Fibroblast of skin of scalp (primary cell): ENCODE measurements at places on chromosomes 7 and 10.
A peak's percentile ranks its signal among the peaks of the same experiment; 100 is the strongest.

DNA sequence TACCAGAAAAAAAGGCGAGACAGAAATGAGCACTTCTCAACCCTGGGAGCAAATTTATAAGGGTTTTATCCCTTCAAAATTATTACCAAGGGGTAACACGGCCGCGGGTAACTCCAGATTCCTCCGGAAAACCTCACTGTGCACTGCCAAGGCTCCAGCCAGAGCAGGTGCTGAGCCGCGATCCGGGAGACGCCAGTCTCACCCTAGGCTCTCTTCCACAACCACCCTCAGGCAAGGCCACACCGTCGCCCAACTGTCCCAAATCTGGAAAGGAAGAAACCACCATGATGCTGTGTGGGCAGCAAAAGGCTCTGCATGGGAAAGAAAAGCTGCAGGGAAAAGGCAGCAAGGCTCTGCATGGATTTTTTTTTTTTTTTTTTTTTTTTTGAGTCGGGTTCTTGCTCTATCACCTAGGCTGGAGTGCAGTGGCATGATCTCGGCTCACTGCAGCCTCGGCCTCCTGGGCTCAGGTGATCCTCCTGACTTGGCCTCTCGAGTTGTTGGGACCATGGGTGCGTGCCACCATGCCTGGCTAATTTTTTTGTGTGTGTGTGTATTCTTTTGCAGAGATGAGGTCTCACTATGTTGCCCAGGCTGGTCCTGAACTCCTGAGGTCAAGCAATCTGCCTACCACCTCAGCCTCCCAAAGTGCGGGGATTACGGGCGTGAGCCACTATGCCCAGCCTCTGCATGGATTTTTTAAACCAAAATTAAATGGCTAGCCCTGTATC, 39.0 kb downstream of the MAD1L1 start:
- DNase-seq, result no peak

DNA sequence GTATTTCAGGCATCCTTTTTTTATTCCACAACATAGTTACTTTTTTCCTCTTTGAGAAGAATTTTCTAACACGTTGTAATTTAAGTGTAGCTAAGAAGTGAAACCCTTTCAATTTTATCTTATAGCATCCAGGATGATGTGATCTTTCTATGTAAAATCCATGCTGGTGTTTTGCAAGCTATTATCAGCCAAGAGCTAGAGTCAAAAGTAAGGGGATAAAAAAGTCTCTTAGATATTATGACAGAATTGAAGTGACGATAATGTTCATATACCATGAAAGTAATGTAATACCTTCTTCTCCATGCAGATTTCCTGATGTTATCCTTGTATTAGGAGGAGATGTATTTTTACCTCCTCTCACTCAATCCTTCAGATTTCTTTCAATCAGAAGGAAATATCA, 64.2 kb upstream of the MBL2 start:
- no peak for DNase-seq

GRCh38 chr10:103881416-103882284, 26.3 kb upstream of the SH3PXD2A start:
- no peak for DNase-seq

- DNase-seq, result no peak
These were observed 89.4 kb downstream of the SH3PXD2A start for GRCh38 chr10:103765981-103766380.

- DNase-seq, result no peak
These were observed 170.2 kb upstream of the CHRM2 start for GRCh38 chr7:136698231-136698630.

DNA sequence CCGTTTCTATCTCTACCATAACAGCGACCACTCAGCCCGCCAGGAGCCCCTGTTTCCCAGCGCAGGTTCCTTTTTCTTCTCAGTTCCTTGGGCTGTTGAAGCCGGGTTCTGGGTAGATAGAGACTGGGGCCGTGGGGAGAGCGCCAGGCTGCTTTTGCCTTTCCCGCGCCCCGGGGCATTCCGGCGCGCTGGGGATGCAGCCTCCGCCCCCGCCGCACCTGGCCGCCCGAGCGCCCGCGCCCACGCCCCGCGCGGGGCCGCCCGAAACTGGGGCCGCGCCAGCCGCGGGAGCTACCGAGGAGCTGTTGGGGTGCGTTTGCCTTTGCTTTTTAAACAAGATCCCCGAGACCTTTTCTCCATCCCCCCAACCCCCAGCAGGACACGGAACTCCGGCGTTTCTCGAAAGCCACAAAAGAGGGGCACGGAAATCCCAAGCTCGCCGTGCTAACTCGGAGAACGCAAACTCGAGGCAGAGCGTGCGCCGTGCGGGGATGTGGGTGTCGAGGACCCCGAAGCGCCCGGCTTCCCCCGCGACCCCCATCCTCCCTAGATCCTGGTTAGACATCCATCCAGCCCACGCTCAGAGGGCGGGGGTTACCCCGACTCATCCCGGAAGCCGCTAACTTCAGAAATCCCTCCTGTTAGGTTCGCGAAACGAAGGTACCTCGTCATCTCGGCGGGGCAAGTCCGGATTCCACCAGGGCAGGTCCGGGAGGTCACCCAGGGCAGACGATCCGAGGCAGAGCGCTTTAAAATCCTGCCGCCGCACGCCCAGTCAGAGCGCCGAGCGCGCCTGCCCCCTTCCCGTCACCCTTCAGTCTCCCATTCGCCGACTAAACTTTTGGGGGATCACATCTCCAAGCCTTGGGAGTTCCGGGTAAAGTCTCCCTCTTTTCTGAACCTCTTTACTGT, 1.0 kb downstream of the GRM8 start:
- DNase-seq, result no peak

GRCh38 chr7:2808891-2809665, 35.0 kb downstream of the GNA12 start:
- DNase-seq, result no peak

GRCh38 chr10:29132551-29133111, 156.2 kb upstream of the LYZL1 start:
- peak; percentile 61 for DNase-seq

GRCh38 chr7:45027774-45028114, 27.7 kb downstream of the CCM2 start:
- DNase-seq, result no peak

DNA sequence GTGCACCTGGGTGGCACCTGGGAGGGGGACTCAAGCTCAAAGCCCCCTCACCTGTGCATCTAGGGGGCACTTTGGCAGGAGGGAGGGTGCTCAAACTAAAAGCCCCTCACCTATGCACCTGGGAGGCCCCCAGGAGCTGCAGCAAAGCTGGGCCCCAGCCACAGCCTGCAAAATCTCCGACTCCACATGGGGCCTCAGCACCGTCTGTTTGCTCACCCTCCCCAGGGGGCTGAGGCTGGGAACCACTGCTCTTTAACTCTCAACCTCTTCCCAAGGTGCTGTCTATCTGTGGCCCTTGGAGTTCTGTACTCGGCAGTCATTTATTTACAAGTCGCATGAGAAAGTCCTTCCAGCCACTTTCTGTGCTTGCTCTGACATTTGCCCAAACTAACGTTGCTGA, 458.4 kb downstream of the DNAJB6 start:
- DNase-seq, result no peak

DNA sequence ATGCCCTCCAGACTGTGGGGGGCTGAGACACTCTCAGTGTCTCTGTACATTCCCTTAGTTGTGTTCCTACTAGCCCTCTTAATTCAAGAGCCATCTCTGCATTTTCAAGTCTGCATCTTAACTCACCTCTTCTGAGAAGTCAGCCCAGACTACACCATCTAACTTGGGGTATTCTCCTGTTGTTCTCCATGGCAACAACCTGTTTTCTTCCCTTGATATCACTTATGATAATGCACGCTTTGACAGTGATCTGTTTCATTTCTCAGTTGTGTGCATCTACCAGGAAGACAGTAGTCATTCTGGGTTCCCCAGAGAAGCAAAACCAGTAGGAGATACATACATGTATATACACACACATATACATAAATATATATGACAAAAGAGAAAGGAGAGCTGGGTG, 707.3 kb upstream of the IGFBP3 start:
- DNase-seq, result no peak

DNA sequence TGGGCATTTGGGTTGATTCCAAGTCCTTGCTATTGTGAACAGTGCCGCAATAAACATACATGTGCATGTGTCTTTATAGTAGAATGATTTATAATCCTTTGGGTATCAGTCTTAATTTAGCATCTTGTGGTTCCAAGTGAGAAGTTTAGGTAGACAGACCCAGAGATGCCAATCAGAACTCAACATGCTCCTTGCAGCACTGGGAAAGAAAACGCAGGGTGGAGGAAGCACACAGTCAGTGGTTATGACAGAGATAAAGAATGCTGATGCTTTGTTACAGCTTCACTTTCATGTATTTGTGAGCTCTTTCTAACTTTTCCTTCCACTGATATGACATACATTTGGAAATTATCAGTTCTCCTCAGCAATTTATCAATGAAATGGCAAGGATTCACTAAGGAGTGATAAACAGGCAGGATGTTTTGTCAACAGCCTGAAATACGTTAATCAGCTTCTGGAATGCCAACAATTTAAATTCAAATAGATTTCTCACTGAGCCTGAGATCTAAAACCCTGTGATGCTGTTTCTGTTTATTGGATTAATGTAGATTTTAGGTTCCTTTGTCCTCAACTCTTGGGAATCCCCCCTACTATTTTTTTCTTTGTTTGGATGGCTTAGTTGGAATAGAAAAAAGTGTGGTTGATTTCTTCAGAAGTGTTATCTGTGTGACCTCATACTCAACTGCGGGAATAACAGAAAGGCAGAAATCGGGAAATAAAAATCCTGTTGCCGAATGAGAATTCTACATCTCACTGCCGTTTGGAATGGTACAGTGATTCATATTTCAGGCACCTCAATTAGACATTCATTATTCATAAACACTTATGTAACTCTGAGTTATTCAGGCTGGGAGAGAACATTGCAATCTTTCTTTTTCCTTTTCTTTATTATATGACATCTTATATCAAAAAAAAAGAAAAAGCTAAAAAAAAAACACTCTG, 675.0 kb downstream of the CNTNAP2 start:
- DNase-seq, result peak; percentile 0

- DNase-seq, result peak; percentile 95
These were observed 60.2 kb downstream of the MAD1L1 start for GRCh38 chr7:2172311-2173188.

GRCh38 chr7:47516985-47517600, 64.8 kb downstream of the TNS3 start:
- DNase-seq, result peak; percentile 77

GRCh38 chr7:96400001-96400400, 78.1 kb upstream of the SLC25A13 start:
- no peak for DNase-seq

- DNase-seq, result no peak
These were observed 66.3 kb upstream of the INHBA start for GRCh38 chr7:41769162-41769561.

- peak; percentile 64 for DNase-seq
These were observed 95.3 kb upstream of the CYP26C1 start for GRCh38 chr10:92965314-92965713.

DNA sequence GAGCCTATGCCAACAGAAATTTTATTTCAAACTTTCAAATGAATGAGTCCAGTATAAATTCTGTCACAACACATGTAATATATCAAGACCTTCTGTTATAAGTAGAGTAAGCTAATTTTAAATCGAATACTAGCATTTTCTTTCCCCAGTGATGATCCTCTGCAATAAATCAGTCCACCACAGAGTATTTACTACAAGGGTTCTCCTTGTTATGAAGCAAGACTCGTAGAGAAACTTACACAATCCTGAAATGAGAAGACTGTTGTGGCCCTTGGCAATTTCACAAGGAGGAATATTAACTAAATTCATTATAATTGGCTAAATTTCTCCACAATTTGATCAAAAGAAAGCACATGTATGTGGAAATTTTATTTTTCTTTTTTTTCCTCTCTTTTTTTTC, 312.4 kb upstream of the DGKB start:
- DNase-seq, result no peak

- no peak for DNase-seq
These were observed 13.5 kb upstream of the LRGUK start for GRCh38 chr7:134113655-134114054.

GRCh38 chr10:82551506-82551905, 676.5 kb downstream of the NRG3 start:
- no peak for DNase-seq

- DNase-seq, result peak; percentile 8
These were observed 161.6 kb downstream of the NRCAM start for GRCh38 chr7:108294595-108294994.

- no peak for DNase-seq
These were observed 38.8 kb downstream of the CCDC6 start for GRCh38 chr10:59867590-59867989.

- no peak for DNase-seq
These were observed 58.1 kb upstream of the LBX1 start for GRCh38 chr10:101287183-101287996.

GRCh38 chr7:104940023-104940710, 73.8 kb upstream of the KMT2E start:
- DNase-seq, result no peak

DNA sequence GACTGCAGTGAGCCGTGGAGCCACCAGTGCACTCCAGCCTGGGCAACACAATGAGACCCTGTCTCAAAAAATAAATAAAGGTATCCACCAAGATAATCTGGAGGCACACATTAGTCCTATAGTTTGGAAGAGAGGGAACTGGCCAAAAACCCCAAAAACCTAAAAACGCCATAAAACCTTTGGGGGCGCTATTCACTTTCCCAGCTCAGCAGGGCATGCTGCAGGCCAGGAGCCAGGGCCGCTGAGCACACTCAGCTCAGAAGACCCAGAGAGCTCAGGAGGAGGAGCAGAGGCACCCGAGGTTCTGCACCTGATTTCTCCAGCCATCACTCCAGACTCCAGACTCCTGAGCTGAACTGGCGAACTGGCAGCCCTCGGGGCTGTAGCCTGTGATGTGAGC, 167.2 kb upstream of the IMMP2L start:
- no peak for DNase-seq

DNA sequence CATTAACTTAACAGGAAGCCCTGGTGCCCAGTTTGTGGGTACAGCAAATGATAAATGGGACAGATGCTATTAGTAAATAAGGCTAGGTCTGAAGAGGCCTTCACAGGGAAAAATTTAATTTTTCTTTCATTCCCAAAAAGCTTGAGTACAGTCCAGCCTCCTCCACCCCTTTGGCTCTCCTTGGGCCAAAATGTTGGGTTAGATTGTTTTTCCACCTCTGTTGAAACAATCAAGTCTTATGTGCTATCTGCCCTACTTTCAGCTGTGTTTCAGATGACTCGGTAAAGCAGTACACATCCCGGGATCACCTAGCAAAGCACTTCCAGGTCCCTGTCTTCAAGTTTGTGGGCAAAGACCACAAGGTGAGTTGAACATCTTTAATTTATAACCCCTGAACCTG, 24.3 kb downstream of the PLA2G12B start:
- DNase-seq, result no peak

- peak; percentile 97 for DNase-seq
These were observed 36.3 kb upstream of the TOMM7 start for GRCh38 chr7:22858640-22859561.

GRCh38 chr10:66786709-66787108, 139.1 kb upstream of the LRRTM3 start:
- no peak for DNase-seq

DNA sequence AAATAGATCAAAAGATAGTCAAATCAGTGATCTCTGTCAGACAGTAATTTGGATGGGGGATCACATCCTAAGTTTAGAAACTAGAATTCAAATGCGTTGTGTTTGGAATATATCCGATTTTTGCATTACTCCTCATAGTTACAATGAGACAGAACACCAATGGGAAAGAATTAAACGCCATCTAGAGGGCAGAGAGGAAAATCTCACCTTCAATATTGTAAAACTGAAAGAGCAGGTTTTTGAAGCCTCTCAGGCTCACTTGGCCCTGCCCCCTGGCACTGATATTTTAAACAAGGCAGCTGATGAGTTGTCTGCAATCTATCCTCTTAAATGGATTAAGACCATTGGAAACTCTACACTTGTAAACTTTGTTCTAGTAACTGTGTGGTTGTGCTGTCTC, 17.7 kb downstream of the FRG2B start:
- peak; percentile 21 for DNase-seq
